ENCODE measurements at places on chromosomes 4 and X.

- peak; percentile 95 for DNase-seq
Measured at GRCh38 chr4:53196882-53197771, 168.7 kb downstream of the SCFD2 start.

- no peak for DNase-seq
Measured at GRCh38 chr4:20159516-20159915, 92.2 kb upstream of the SLIT2 start.

DNA sequence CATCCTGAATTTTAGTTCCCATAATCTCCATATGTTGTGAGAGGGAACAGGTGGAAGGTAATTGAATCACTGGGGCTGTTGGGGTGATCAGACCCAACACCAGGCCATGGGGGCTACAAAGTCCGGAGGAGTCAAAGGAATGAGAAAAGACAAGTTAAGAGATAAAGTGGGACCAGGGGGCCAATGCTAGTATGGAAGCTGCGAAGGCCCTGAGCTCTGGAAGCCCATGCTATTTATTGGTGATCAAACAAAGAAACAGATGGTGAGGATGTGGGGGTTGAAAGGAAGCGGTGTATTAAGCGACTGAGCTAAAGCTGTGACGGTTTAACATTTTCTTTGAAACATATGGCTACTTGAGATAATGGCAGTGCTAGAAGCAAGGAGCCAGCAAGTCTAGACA, 132.8 kb downstream of the PDGFC start:
- peak; percentile 42 for DNase-seq

DNA sequence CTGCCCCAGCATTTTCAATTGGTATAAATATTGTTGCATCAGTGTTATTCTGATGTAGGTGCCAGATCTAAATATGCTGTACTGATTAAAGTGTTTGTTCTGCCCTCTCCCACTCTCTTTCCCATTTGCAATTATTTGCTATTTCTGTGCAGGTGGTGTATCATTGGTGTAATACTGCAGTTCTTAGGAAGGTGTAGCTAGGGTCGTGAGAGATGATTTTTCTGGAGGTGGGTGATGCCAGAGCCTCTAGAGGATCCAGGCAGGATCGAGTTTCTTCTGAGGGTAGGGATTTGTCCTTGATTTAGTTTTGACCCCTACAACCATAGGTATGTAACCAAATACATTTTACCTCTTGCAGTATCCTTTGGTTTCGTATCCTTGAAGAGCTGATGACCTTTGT, 1.9 kb downstream of the SMAD1 start:
- no peak for DNase-seq
